Bone marrow (tissue), 2 donors: ENCODE measurements at places on chromosomes 5 and 9.

- peak; percentile 23 for DNase-seq
These were observed 52.8 kb downstream of the IRF1 start for GRCh38 chr5:132437604-132438266.

DNA sequence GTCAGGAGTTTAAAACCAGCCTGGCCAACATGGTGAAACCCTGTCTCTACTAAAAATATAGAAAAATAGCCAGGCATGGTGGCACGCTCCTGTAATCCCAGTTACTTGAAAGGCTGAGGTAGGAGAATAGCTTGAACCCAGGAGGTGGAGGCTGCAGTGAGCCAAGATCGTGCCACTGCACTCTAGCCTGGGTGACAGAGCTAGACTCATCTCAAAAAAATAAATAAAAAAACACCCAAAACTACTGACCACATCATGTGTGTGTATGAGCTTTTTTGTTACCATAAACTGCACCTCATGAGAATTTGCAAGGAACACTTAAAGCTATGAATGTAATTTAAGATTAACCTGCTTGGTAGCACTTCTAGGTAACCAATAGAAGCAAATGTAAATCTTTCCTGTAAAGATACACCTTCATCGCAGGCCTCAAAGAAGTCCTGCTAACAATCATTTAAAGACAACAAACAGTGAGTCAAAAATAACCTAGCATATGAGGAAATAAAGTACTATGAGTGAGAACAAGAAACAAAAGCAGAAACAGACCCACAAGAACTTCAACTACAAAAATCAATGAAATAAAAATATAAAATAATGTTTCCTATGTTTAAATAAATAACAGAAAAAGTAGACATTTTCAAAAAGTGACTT lies 13.0 kb downstream of the SLC38A9 start:
- no peak for DNase-seq

DNA sequence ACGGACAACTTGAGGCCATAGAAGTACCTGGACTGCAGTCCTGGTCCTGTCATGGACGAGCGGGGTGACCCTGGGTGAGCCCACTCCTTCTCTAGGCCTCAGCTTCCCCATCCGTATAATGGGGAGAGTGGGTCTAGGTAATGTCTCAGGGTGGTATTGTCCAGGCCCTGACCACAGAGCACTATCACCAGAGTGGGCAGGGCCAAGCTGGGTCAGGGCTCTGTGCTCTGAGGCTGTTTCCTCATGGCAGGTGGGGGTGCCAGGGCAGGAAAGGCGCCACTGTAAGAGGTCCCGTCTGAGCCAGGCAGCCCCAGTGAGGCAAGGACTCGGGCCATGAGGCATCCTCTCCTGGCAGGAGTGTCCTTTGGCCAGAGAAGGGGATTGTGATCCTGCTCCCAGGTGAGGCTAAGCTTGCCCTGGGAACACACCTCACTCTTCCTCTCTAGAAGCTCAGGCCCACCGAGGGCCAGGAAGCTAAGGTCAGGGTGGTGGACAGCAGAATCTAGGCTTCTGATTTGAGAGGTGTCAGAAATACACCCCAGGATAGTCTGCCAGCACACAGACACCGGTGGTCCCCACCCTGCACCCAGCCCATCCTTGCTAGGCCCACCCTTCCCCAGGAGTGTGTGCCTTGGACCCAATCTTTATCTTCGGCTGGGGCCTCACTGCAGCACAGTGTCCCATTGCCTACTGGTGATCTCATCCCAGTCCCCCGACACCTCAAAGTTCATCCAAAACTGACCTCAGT lies 1.5 kb upstream of the MYOZ3 start:
- no peak for DNase-seq

- DNase-seq, result no peak
These were observed 135.4 kb upstream of the CKMT2 start for GRCh38 chr5:81097713-81098112.

- DNase-seq, result no peak
These were observed 65.1 kb downstream of the ANKRD55 start for GRCh38 chr5:56168066-56168478.

DNA sequence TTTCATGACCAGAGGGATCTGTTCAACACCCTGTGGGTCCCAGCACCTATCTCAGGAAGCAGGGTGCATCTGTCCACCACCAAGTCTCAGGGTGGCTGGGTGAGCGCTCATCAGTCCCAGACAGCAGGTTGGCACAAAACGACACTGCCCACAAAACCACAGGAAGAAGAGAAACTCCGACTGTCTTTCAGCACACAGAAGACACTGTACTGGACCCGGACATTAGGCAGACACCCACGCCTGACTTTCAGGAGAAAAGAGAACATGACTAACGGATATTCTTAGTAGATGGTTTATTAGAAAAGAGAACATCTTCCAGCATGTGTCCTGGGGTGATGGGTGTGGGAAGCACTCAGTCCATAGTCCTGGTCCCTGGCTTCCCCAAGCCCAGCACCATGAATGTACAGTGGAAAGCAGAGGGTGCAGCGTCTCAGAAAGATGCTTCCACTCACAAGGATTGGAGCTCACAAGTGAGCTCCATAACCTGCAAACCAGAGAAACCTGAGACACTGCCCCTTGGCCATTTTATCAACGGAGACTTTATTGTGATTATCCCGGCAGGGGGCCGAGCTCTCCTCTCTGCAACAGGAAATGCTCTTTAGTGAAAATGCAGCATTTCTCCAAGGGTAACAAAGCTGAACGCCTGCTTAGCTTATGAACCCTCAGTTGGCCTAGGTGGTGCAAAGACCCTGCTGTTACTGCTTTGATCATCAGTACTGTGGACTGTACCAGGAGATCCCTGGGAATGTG lies 35.8 kb upstream of the LCP2 start:
- peak; percentile 89 for DNase-seq

GRCh38 chr9:108815156-108815555 lies 40.6 kb downstream of the ACTL7B start:
- no peak for DNase-seq
